ENCODE measurements at places on chromosomes 13 and 19.
A peak's percentile ranks its signal among the peaks of the same experiment; 100 is the strongest.

DNA sequence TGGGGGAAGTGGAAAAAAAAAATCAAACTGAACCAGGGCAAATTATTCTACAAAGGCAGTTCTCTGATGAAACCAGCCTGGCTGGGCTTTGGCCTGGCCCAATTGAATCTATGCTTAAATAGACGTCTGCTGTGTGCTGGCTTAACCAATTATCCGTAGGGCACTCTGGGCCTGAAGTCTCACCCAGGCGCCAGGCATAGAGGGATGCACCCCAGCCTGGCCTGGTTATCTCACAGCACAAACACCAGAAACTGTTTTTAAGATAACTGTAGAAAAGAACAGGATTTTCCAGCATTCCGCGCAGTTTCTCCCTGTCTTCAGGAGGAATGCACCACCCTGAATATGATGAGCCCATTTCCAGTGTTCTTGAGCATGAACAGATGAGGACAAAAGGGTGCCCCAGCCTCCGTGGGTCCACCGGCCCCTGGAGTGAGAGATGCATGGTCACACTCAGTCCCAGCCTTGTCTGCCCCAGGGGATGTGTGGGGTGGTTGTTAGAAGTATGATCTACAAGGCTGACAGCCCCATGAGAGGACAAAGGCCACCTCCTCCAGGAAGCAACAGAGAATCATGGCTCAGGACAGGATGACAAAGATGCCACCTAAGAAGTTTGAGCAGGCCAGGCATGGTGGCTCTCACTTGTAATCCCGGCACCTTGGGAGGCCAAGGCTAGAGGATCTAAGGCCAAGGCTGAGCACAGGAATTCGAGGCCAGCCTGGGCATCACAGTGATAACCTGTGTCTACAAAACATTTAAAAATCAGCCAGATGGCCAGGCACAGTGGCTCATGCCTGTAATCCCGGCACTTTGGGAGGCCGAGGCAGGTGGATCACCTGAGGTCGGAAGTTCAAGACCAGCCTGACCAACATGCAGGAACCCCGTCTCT, 50.2 kb downstream of the PEPD start:
- DNase-seq = no peak

DNA sequence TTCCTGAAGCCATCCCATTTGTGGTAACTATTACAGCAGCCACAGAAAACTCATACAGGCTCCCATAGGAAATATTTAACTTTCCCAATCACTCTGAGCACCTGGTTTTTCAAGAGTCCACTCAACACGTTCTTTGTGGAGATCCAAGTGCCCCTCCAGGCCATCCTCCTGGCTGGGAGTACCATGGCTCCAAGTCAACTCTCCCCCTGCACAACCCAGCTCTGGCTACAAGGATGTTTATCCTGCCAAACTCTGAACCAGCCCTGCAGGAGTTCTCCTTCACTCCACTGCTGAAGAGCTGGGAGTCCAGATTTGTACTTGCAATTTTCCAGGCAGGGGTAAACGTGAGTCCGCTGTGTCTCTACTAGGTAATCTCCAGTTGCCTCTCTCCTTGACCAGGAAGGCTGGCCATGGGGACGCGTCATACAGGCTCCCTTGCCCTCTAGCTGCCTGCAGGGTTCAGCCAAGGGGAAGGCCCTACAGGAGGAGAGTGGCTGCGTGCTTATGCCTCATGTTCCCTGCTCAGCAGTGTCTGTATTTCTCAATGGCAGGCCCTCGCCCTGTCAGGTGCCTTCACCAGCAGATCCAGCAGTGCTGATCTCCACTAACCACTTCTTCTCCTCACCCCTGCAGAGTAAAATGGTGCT, 29.9 kb upstream of the ARGLU1 start:
- no peak for DNase-seq

DNA sequence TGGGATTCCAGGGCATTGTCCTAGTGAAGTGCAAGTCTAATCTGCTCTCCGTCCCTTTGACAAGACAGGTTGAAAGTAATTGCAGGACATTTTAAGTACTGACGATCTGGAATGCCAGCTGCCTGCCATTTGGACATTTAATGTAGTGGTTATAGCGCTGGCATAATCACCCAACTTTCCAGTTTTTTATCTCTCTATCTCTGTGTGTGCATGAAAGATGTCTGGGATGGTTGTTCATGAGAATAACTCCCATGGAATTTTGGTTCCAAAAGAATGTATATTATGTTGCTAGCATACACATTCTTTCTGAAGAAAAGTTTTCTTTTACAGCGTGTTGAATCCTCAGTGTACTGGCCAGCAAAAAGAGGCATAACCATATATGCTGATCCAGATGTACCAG, 53.6 kb downstream of the TDRD12 start:
- DNase-seq = no peak

DNA sequence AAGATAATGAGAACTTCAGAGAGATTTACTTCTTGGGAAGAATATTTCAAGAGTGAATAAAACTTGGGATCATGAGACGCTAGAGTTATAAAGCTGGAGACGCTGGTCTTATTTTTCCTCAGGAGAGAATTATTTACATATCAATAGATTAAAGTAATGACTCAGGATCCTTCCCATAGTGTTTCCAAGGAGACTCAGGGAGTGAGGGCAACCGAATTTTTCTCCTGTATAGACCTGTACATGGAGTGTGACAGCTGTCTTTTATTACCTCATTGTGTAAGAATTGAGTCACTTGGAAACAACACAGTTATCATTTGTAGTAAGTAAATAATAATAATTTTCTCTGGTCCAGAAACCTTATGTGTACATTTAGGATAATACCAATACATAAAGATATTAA, 1905.5 kb downstream of the OLFM4 start:
- no peak for DNase-seq

DNA sequence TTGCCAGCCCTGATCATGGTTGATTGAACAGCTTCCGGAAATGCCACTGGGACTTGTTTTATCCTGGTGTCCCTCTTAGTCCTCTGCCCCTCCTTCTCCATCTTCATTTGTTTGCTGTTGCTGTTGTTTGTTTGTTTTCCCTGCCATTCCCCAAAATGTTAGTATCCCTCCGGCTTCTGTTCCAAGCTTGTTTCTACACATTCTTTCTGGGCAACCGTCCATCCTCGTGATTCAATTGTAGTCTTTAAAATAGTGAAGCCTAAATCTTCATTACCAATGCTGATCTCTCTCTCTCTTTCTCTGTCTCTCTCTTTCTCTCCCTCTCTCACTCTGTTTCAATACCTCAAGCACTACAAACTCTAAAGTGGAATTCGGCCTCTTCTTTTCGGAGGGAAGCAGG, 649.3 kb upstream of the ARGLU1 start:
- no peak for DNase-seq

GRCh38 chr13:29508130-29508875, 87.2 kb downstream of the SLC7A1 start:
- peak; percentile 84 for DNase-seq

DNA sequence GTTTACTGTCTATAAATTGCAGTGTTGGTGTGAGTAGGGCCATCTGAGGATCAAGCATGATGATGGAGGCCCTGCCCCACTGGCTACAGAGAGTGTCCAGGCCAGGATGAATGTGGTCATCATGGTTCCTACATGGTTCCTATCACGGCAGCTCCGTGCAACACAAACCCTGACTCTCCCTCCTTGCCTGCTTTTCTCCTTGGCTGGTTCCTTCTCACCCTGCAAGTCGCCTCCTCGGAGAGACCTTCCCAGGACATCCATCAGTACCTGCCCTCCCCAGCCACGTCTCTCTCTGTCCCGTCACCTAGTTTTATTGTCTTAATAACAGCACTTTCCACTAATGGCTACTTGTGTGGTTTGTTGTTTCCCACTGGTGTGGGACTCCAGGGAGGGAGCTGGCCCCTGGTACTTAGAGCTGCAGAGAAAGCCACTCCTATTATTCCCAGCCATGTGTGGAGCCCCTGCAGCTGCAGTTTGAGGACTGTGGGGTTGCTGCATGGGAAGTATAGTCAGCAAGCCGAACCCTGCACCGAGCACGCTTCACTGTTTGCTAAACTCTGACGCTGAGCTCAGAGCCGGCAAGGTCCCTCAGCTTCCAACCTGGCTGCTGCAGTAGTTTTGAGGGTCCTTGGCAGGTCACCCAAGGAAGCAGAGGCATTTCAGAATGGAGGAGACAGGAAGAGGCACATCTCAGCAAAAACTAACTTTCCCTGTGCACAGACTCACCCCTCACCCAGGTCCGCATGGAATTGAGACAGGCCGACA, 146.4 kb upstream of the VSTM2B start:
- DNase-seq = no peak

GRCh38 chr19:15379999-15380647, 536 bp upstream of the AKAP8 start:
- DNase-seq = peak; percentile 64

GRCh38 chr13:28000567-28000966, 12.1 kb upstream of the URAD start:
- DNase-seq = no peak

DNA sequence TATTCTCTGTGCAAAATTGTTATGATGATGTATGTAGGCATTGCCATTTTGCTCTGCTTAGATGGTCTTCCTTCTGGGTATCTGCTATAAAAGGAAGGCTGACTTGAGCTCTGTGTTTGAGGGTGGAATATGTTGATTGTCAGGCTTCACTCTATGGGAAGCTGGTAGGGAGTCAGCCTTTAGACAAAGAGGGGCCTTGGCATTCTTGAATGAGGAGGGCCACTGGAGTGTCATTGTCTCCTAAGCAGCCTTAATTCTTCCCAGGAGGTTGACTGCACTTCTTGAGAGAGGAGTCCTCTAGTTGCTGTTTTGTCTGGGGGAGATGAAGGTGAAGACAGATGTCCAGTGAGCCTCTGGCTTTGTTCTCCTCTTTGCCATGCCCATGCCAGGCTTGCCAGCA, 266.8 kb downstream of the KCNRG start:
- DNase-seq = no peak

- DNase-seq = no peak
These were observed 9.4 kb downstream of the FOSB start for GRCh38 chr19:45477186-45477585.

DNA sequence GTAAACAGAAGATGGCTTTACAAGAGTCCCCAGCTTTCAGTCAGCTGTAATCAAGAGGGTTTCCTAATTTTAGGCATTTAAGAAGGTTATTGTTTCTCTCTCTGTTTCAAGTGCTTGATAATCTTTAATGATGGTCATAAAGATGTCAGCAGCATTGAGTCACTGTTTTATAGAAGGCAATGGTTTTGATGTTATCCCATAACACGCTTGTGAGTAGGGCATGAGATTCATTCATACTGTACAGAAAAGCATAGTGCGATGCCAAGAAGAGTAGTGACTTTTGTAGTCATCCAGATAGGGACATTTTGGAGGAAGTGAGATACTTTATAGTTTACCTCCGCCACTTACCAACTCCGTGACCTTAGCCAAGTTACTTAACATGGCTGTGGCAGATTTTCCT, 364.2 kb upstream of the SLC10A2 start:
- DNase-seq = no peak

DNA sequence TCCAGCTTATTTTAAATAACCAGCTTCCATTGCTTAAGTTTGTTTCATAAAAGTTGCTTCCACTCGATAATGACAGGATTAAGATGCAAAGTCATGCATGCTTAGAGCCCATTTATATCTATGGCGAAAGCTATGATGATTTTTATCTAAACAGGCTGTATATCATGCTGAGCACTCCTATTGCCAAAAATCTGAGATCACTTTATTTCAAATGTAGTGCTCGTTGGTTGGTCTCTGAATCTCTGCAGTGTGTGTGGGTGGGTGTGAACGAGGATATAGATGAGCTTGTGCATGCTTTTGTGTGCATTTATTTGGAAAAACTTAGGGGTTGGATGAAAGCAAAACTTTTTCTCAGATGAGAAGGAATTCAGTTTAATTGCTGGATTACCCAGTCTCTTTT, 27.0 kb upstream of the ARGLU1 start:
- no peak for DNase-seq

- peak; percentile 93 for DNase-seq
These were observed 20.0 kb upstream of the ERCC1 start for GRCh38 chr19:45443462-45444317.

DNA sequence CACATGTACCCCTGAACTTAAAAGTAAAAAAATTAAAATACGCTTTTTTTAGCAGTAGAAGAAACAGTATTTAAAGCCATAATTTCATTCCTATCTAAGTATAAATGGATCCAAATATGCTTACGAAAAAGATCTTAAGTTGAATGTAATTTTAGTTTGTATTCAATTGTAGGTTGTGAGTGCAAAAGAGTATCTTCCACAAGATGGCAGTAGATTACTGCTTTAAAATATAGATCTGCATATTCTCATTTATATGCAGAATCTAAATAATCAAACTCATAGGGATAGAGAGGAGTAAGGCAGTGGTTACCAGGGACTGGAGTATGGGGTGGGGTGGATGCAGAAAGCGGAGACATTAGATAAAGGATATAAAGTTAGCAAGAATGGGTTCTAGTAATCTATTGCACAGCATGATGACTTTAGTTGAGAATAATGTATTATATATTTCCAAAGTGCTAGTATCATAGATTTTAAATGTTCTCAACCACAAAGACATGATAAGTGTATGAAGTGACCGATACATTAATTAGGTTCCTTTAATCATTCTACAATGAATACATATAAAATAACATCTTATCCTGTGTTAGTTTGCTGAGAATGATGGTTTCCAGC, 14.2 kb downstream of the OR7A17 start:
- peak; percentile 13 for DNase-seq

GRCh38 chr19:5976768-5977167, 1.2 kb downstream of the RANBP3 start:
- no peak for DNase-seq

DNA sequence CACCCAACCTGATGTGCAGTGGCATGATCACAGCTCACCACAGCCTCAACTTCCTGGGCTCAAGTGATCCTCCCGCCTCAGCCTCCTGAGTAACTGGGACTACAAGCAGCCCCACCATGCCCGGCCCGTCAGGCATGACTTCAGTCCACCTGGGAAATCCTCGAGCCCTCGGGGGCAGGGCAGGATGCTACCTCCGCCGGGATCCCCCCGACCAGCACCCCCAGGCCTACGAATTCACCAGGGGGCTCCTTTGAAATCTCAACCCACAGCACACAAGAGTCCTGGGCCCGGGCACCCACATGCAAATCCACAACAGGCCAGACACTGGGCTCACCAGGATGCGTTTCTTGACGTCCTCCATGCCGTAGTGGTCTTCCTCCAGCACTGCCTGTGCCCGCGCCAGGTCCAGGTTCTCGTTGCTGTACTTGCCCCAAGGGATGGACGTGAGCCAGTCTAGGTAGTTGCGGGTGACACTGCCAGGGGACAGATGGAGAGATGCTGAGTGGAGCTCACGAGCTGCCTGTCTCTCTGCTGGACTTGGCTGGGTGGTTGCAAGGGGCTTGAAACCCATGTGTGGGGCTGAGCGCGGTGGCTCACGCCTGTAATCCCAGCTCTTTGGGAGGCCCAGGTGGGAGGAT, 10.5 kb downstream of the RPL36 start:
- DNase-seq = no peak

GRCh38 chr13:83733293-83733692, 149.0 kb downstream of the SLITRK1 start:
- DNase-seq = no peak

GRCh38 chr19:13965926-13966683, 13.8 kb downstream of the DCAF15 start:
- no peak for DNase-seq

DNA sequence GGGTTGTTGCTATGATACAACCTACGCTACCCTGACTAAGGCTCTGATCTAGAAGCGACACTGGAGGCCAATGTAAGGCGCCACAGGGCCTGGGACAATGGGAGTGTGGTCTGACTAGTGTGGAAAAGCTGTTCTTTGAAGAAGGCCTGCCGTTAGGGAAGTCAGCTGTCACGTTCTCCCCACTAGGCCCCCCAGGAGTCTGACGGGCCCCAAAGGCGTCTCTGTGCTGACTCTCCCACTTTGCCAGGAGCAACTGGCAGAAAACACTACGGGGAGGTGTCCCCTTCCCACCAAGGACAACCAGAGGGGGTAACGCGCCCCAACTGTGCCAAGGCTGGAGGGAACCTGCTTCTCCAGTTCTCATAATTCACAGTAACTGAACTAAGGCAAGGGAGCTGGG, 25.3 kb upstream of the EIF3G start:
- no peak for DNase-seq

Measured in endothelial cell of umbilical vein (primary cell).